ENCODE measurements at places on chromosomes 11 and 22. TPM values are rescaled to one million over a fixed set of nuclear protein-coding genes. Genes with fewer than 3 reads are reported as not detected.

DNA sequence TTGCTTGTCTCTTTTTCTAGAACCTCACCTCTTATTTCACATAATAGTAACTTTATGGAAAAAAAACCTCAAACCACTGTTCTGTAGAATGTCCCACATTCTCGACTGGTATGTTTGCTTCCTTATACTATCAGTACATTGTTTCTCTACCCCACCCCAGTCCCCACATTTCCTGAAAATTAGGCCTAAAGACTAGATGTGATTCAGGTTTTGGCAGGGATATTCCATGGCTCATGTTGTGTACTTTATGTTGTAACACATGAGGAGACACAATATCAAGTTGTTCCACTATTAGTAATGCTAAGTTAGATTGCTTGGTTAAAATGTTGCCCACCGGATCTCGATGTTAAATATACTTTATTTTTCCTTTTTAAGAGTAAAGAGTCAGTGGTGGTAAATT, 34.7 kb downstream of the DDIAS start:
- no peaks in the 10 kb centered on the region for H3K36me3 ChIP-seq
- no peak overlapping the region for H3K27ac ChIP-seq
- DNase-seq = no peak
- no peaks in the 10 kb centered on the region for H3K27me3 ChIP-seq
- no peak overlapping the region for H3K4me3 ChIP-seq

The GTPBP1 gene
- 69.5 TPM for total RNA-seq

The ST3GAL4 gene
- total RNA-seq = 41.5 TPM

DNA sequence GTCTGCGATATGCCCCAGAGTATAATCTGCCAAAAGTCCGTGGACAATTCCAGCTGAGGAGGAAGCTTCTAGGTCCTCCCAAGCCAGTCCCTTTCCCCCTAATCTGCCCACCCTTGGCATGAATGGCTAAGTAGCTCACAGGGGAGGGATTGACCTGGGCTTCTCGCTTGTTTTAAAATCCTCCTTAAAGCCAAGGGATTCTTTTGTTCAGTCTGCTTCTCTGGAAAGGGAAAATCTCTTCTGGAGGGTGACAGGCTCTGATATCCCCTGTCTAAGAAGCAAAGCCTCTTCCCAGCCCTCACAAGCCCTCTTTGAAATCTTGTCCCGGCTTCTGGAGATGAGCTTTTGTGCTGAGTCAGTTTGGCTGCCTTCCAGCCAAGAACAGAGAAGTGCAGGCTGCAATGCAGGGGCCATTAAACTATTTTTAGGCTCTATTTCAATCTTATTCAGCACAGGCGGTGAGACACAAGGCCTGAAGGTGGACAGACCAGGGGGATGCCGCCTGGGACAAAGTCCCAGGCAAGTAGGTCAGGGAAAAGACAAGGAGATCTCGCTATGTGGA, 23.9 kb downstream of the NEFH start:
- no peak overlapping the region for H3K4me3 ChIP-seq
- H3K4me1 ChIP-seq = no peaks in the 10 kb centered on the region
- H3K27ac ChIP-seq = no peak overlapping the region
- no peaks in the 10 kb centered on the region for H3K27me3 ChIP-seq
- peaks cover 27% of the 10 kb centered on the region for H3K36me3 ChIP-seq

The INSC gene
- 3.2 TPM for total RNA-seq

GRCh38 chr11:27904358-27905055, 203.4 kb downstream of the KIF18A start:
- no peak overlapping the region for H3K4me3 ChIP-seq
- no peaks in the 10 kb centered on the region for H3K36me3 ChIP-seq
- no peak for DNase-seq

The NXPE2 gene
- not detected for total RNA-seq

DNA sequence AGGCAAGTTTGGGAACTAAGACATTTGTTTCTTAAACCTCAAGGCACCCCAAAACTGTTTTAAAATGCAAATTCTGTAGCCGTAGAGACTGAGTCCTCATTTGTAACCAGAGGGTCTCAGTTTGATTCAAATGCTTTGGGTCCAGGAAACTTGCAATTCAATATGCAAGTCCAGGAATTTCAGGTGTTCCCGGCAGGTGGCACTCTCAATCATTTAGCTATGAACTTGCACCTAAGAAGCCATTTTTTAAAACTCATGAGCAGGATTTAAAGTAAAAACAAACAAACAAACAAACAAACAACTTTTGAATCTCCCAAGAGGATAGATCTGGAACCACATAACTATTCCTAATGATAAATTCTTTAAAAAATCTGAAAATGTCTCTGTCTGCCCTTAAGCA, 8.7 kb upstream of the ABTB2 start:
- no peak overlapping the region for H3K4me3 ChIP-seq
- no peaks in the 10 kb centered on the region for H3K36me3 ChIP-seq
- no peak for DNase-seq
- no peaks in the 10 kb centered on the region for H3K27me3 ChIP-seq
- no peak overlapping the region for H3K27ac ChIP-seq

DNA sequence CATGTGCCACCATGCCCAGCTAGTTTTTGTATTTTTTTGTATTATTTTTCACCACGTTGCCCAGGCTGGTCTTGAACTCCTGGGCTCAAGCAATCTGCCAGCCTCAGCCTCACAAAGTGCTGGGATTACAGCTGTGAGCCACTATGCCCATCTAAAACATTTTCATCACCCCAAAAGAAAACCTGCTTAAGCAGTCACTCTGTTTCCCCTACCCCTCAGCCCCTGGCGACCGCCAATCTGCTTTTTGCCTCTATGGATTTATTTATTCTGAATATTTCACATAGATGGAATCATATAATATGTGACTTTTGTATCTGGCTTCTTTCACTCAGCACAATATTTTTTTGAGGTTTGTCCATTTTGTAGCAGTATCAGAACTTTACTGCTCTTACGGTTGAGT, 18.6 kb upstream of the P2RY2 start:
- H3K27ac ChIP-seq = no peak overlapping the region
- H3K27me3 ChIP-seq = no peaks in the 10 kb centered on the region
- H3K4me1 ChIP-seq = peaks cover 8% of the 10 kb centered on the region
- DNase-seq = no peak
- H3K36me3 ChIP-seq = no peaks in the 10 kb centered on the region

Data from vagina (tissue), 2 donors.